Right renal cortex interstitium (tissue), 3 donors: ENCODE measurements at places on chromosomes 7 and 10. TPM values are rescaled to one million over a fixed set of nuclear protein-coding genes. Genes with fewer than 3 reads are reported as not detected.
A peak's percentile ranks its signal among the peaks of the same experiment; 100 is the strongest.

DNA sequence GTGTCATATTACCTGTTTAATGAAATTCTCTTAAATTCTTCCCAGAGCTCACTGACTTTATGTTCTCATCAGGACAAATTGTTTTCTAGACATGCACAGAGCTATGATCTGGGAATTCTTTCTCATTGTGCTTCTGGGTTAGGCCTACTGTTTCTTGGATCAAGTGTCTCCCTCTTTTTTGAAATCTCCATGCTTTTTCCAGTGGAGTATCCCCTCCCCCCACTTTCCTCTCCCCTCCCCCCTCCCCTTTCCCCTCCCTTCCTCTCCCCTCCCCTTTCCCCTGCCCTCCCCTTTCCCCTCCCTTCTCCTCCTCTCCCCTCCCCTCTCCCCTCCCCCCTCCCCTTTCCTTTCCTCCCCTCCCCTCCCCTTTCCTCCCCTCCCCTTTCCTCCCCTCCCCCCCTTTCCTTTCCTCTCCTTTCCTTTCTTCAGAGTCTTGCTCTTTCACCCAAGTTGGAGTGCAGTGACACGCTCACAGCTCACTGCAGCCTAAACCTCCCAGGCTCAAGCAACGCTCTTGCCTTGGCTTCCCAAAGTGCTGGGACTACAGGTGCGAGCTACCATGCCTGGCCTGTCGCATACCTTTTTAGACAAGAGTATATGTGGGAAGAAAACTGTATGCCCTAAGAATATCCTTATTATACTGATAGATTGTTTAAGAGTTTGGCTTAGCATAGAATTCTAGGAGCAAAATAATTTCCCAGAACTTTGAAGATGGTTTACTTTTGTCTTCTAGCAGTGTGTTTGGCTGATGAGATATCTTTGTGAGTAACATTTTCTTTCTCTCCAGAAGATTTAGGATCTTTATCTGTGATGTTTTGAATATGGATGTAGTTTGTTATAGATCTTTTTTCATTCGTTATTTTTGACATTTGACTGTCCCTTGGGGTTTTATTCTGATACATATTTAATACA, 2.5 kb downstream of the DYNC2I1 start:
- DNase-seq, result no peak

DNA sequence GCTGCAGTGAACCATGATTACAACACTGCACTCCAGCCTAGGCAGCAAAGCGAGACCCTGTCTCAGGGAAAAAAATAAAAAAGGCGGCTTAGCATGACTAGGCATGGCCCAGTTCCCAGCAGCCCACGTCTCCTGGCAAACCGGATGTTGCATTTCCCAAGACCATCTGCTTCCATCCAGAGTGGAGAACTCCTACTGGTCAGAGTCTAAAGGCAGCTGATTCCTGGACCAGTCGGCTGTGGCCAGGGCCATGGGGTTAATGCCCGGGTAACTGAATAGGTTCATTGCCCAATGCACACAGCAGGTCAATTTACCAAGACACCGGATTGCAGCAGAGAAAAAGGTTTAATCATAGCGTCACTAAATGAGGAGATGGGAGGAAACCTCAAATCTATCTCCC, 133.1 kb downstream of the MYL10 start:
- DNase-seq, result no peak

- no peak for DNase-seq
Observed at GRCh38 chr7:22589641-22590201, 89.7 kb upstream of the STEAP1B start.

DNA sequence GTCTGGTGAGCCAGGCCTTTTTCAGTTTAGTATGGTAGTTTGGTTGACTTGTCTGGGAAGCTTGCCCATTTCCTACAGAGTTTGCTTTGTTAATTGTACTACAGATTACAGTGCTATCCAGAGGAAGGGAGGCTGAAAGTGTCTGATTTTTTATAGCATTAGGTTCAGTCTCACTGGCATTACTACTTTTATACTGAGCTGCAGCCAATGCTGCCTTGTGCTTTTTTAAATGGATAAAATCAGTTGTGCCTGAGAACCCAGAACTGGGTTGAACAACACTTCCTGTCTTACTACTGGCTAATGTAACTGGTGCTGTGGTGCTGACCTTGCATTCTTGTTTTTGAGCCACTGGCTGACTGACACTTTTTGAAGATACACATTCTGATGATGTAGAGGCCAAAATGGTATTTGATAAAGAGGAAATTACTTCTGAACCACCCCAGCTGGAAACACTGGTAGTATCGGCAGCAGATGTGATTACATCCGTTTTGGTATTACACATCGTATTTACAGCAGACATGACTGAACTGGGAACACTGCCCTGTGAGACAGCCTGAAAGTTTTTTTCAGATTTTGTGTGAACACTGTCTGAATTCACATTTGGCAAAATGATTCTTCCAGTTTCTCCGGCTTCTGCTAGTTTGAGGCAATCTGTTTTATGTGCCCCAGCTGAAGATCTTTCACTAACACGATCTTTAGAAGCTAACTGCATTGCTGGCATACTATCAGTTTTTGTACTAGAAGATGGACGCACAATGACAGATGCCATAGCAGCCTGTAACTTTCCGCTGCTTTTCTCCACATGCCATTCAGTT, 74.1 kb downstream of the NRBF2 start:
- DNase-seq, result no peak

- DNase-seq, result peak; percentile 85
Observed at GRCh38 chr10:89327803-89328441, at the start of gene IFIT3. Gene IFIT3, plus strand, starts transcription at chr10:89327997. Its CDS starts 77 bp downstream, at chr10:89328074.

GRCh38 chr7:90246171-90246570, 1.2 kb downstream of the CFAP69 start:
- DNase-seq, result no peak

- DNase-seq, result no peak
Observed at GRCh38 chr7:143452495-143452894, 9.2 kb downstream of the TAS2R60 start.

DNA sequence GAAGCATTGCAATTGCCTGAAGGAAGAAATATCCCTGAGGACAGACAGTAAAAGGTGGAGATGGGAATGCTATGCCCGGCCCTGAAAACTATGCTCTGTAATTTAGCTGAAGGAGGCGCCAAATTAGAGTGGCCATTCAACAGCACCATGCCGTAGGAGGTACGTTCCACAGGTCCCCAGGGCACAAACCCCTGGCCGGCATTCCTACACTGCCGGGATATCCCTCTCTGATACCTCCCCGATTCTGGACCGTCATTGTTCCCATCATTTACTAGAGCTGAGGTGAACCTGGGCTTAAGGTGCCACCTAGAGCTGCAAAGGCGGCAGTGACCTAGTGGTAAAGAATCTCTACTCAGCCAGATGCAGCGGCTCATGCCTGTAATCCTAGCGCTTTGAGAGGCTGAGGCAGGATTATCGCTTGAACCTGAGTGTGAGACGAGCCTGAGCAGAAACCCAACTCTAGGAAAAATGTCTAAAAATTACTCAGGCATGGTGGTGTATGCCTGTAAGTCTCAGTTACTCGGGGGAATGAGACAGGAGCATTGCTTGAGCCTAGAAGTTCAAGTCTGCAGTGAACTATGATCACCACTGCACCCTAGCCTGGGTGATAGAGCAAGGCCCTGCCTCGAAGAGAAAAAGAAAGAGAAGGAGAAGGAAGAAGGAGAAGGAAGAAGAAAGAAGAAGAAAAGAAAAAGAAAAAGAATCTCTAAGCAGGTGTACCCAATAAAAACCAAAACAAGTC, 53.0 kb upstream of the TNKS2 start:
- no peak for DNase-seq

- DNase-seq, result no peak
Observed at GRCh38 chr7:70340236-70340635, 742.0 kb downstream of the AUTS2 start.

GRCh38 chr7:140005341-140005740, 57.4 kb downstream of the PARP12 start:
- DNase-seq, result no peak

GRCh38 chr10:74977913-74978847, 133.3 kb upstream of the SAMD8 start:
- no peak for DNase-seq

- no peak for DNase-seq
Observed at GRCh38 chr7:25424113-25424512, 195.8 kb upstream of the NPVF start.

DNA sequence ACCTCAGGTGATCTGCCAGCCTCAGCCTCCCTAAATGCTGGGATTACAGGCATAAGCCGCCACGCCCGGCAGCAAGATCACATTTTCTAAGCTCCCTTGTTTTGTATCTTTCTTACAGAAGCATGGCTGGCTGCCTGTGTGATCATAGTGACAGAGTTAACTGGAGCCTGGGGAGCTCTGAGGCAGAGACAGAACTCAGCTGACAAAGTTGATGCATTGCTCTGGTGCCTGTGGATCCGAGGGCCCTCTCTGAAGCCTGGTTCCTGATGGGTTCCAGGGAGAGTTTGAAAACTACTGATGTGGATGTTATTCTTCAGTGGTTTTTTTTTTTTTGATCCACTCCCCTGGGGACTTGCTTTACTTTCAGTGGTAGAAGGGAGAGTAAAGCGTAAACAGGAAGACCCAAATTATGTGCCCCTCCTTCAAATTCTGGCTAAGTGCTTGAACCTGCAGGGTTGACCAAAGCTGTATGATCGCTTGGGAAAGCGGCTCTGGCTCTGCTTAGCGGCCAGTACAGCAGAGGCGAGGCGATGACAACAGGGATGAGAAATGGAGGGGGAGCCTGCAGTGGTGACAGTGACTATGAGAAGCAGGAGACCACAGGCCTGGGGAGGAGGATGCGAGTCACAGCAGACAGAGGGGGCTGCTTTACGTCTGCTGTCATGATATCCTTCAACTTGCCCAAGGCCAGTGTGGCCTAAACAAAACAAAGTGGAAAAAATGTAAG, 6.8 kb upstream of the EFCAB10 start:
- no peak for DNase-seq

DNA sequence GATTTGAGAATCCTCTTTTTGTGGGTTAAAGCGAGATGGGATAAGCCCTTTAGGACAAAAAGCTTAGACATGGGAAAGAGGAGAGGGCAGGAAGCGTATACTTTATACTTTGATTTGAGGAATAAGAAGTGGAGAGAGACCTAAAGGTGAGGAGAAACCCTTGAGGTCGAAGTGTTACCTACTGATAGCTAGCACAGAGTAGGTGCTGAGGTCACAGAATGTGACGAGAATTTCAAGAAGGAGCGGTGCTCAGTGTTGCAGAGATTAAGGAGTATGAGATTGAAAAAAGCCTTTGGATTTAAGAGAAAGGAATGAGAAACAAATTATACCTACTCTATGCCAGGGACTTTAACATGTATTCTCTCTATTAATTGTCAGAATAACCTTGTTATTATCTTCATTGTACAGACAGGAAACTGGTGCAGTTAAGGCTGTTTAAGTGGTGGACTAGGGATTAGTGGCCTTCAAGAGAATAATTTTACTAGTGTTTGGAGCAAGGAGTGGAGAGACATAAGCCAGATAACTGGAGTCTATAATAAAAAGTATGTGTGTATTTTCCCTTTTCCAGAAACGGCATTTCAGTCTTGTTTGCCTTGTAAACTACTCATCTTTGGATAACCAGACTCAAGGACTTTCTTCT, 8.8 kb downstream of the CAPZA2 start:
- DNase-seq, result no peak

GRCh38 chr7:30791114-30791513, 19.9 kb downstream of the MINDY4 start:
- no peak for DNase-seq

DNA sequence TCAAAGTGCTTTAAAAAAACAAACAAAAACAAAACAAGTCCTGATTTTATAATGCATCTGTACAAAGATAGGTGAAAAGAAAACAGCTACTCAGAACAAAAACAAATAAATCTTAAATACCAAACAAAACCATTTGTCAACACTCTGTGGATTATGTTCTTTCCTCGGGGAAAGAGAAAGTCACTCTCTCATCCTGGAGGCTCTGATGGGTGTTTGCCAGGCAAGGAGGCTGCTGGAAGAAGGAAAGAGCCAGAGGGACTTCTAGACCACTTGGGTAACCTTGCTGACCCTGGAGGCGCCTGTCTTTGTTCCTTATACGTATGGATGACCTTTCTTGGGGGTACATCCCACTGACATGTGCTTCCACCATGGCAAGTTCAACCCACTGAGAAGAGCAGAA, 92.8 kb downstream of the ZRANB1 start:
- no peak for DNase-seq

DNA sequence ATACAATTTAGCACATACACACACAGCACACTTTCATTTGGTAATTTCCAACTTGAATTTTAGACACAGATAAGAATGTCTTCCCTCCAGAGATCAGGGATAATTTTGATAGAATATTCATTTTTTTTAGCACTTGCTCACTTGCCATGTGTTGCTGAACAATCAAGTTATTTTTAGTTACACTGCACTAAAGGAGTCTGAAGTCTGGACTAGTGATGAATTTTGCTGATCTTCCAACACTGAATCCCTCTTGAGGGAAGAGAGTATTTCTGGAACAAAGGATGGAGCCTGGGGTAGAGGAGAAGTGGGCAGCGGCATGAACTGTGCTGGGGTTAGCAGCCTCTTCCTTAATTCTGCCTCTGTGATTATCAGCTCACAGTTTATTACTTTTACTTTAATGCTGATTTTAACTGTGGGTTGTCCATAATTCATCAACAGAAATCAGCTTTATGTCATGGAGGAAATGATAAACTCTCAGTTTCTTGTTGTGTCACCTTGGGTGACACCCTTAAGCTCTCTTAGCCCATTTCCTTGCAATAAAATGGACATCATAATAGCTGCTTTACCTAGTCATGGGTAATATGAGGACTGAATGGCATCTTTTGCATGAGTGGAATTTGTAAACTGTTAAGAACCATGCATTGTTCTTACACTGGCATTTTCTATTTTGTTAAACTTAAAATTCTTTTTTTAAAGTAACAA, 32.1 kb downstream of the SGPL1 start:
- no peak for DNase-seq

DNA sequence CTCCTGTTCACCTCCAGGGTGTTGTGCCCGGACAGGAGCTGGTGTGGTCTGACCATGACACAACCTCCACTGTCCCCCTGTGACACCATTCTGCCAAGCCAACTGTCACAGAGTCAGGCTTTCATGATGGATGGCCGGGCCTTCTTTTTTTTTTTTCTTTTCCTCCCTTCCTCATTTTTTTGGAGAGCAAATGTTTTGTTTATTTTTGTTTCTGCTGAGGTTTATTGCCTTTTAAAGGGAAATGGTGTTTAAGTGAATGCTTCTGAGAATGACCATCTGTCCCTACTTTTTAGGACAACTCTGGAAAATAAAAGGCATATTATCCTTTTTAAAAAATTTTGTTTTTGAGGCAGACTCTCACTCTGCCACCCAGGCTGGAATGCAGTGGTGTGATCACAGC, 115.1 kb upstream of the NPS start:
- DNase-seq, result no peak

GRCh38 chr7:18754766-18755165, 259.2 kb downstream of the HDAC9 start:
- DNase-seq, result no peak

The PODXL gene
- polyA plus RNA-seq, result 835 TPM

The HYAL4 gene
- 0.12 TPM for polyA plus RNA-seq

The OR9A2 gene
- not detected for polyA plus RNA-seq

The LIPK gene
- not detected for polyA plus RNA-seq

The NME8 gene
- 0.47 TPM for polyA plus RNA-seq

The NANOS1 gene
- 3.4 TPM for polyA plus RNA-seq

The FBXL13 gene
- 2.9 TPM for polyA plus RNA-seq
